Posterior vena cava (tissue), 2 donors: ENCODE measurements at places on chromosomes 7 and 10. TPM values are rescaled to one million over a fixed set of nuclear protein-coding genes. Genes with fewer than 3 reads are reported as not detected.

GRCh38 chr7:151867912-151868311 is 9.0 kb downstream of the PRKAG2 start:
- peak; percentile 81 for DNase-seq

DNA sequence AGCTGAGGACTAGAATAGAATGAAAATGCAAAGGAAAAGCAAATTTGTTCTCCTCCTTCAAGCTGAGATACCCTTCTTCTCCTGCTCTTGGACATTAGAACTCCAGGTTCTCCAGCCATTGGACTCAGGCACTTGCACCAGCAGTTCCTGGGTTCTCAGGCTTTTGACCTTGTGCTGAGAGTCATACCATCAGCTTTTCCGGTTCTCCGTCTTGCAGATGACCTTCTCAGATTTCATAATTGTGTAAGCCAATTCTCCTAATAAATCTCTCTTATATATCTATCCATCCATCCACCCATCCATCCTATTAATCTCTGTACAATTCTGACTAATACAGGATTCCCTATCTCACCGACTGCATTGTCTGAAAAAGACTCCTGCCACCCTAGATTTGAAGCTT is 108.3 kb downstream of the AHR start:
- no peak for DNase-seq

DNA sequence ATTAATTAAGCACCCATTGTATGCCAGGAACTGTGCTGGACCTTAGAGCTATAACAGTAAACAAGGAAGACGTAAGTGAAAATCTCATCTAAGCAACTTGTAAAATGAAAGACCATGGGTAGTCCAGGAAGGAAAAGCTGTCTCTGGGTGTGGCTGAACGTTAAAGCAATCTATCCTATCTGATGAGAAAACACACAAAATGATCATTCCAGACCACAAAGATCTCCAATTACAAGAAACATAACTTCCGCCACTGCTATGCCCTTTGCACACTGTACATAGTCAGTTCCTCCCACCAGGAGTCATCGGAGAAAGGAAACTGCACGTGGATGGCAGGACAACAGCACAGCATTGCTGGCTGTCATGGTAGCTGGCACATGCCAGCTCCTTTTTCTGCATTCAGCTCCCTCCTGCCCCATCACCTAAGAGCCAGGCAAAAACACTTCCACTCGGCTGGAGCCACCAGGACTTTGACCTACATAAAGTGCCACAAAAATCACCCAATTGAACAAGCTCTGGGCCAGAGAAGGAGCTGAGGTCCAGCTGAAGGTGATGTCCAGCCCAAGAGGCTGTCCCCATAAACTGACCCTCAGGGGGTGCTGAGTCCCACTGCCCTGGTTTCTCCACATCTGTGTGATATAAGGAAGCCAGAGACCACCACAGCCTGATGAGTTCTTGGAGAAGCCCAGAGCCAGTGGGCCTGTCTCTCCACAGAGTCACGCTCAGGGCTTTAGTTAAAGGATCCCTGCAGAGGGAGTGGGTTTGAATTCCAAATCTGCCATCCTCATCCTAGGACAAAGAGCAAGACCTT is 56.4 kb downstream of the STEAP1B start:
- DNase-seq: no peak

GRCh38 chr7:32025381-32026082 is 44.7 kb downstream of the PDE1C start:
- DNase-seq: no peak

DNA sequence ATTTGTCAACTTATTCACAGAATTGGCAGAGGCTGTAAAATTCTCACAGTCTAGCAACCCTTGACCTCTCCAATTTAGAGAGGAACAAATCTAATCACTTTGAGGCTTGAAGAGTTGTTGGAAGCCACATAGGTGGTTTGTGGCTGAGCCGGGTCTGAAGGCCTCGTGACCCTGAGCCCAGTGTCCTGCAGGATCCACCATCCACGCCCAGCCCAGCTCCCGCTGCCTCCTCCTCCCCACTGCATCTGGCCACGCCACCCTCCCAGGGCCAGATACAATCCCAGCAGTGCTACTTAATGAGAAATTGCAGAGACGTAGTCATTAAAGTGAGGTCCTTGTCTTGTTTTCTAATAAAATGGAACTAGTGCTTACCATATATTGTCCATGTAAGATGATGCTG is 81.4 kb upstream of the SHH start:
- no peak for DNase-seq

DNA sequence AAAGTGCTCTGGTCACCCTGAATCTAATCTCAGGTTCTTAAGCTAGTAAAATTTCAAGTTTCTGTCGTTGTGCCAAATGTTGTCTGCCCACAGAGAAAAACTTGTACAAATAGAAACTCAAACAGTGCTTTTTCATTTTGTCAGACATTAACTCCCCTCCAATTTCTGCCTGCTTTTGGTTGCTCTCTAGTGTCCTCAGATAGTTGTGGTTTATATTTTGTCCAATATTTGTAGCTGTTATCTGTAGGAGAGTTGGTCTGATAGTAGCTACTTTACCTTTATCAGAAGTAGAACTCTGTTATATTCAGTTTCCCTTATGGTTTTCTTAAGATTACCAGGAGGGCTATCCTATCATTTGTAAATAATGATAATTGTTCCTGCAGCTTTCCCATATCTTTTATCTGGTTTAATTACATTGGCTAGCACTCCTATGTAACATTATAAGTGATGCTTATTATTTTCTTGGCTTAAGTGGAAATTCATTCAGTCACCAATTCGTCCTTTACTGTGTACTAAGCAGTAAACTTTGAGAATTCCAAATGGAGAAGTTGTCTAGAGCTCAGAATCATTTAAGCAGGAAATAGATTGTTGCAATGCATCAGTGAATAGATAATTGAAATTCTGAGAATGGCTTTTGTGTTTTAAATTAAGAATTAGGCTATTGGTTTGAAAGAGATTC is 91.0 kb downstream of the ANKIB1 start:
- no peak for DNase-seq

DNA sequence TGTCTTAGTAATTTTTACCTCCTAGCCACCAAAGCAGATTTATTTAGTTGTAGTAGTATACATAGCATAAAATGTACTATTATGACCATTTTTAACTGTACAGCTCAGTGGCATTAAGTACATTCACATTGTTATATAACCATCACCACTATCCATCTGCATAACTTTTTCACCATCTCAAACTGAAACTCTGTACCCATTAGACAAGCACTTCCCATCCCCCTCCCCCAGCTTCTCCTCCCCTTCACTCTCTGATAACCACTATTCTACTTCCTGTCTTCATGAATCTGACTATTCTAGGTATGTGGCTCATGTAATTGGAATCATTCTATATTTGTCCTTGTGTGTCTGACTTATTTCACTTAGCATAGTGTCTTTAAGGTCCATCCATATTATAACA is 71.9 kb downstream of the MRPL32 start:
- no peak for DNase-seq

- DNase-seq: no peak
Observed at GRCh38 chr10:77498210-77498609, 139.4 kb downstream of the KCNMA1 start.

- no peak for DNase-seq
Observed at GRCh38 chr7:12158334-12159060, 52.6 kb upstream of the TMEM106B start.

DNA sequence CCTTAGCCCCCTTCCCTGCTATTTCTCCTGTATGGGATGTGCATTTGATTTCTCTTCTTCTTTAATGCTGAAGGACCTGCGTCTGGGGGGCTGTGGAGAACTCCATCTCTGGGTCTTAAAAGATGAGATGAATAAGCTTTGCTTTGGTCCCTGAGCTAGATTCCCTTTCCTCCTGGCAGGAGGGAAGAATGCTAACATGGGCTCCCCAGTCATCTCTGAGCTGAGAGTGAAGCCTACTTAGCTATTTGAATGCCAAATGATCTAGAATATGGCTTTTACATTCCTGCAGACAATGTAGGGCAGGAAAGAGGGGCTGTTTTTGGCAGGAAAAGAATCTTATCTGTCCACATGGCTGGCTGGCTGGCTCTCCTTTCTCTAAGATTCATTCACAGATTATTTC is 62.6 kb upstream of the EFCAB10 start:
- peak; percentile 22 for DNase-seq

DNA sequence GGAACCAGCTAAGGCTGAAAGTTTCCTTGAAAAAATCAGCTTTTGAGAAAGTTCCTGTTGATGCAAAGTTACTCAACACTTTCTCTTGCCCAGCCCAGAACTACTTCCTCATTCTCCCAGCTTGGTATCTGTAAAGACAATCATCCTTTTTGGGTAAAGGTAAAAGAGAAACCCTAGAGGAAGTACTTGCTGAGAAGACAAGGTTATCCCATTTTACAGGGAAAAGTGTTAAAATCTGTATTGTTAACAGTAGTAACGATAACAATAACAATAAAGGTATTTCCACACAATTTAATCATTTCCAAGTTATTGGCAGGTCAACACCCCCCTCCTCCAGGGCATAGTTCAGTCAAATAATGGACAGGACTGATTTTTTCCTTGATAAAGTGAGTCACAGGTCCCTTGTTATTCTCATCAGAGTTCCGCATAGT is 2.4 kb downstream of the ALOX5 start:
- no peak for DNase-seq

- DNase-seq: no peak
Observed at GRCh38 chr10:18306031-18306430, 165.8 kb downstream of the CACNB2 start.

GRCh38 chr10:8919280-8919679 is 864.8 kb downstream of the GATA3 start:
- no peak for DNase-seq

- no peak for DNase-seq
Observed at GRCh38 chr10:93459466-93459865, 22.7 kb downstream of the MYOF start.

GRCh38 chr10:113285305-113285704 is 267.5 kb upstream of the HABP2 start:
- no peak for DNase-seq

GRCh38 chr7:37433166-37433565 is 15.5 kb downstream of the ELMO1 start:
- DNase-seq: no peak

DNA sequence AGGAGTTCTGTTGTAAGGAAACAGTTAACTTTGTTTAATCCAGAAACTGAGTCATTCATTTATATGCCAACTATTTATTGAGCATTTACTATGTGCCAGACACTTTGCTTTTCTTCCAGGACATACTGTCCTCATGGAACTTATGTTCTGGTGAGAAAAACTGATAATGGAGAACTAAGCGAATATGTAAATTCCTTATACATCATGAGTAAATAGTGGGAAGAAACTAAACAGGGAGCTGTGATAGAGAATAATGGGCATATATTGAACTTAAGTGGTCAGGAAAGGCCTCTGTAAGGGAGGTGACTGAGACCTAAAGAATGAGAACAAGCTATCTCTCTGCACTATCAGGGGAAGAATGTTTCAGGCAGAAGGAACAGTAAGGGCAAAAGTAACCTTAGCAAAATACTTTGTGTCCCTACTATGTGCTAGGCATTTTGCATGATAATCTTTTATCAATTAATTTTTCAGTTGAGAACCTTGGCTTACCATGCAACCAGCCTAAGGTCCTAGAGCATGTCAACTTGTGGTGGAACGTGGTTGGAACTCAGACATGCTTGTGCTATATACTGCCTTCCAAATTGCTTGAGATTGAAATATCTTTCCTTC is 45.4 kb downstream of the ST7 start:
- no peak for DNase-seq

GRCh38 chr10:535952-536351 is 153.5 kb downstream of the DIP2C start:
- peak; percentile 32 for DNase-seq

DNA sequence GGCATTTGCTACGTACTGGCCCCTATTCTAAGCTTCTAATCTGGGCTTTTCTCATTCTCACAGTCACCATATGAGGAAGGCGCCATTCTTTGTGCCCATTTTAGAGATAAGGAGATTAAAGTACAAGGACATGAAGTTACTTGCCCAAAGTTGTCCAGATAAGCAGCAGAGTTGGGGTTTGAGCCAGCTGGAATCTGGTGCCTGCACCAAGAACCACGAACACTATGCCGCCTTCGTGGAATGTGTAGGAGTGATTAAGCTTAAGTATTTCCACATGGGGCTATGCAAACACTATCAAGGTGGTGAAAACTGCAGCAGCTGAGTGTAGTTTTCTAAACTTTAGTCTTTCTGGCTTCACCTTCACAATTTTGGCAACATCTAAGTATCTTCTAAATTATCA is 342.7 kb upstream of the ETV1 start:
- no peak for DNase-seq

GRCh38 chr10:95404462-95404858 is 113.7 kb upstream of the PDLIM1 start:
- no peak for DNase-seq

DNA sequence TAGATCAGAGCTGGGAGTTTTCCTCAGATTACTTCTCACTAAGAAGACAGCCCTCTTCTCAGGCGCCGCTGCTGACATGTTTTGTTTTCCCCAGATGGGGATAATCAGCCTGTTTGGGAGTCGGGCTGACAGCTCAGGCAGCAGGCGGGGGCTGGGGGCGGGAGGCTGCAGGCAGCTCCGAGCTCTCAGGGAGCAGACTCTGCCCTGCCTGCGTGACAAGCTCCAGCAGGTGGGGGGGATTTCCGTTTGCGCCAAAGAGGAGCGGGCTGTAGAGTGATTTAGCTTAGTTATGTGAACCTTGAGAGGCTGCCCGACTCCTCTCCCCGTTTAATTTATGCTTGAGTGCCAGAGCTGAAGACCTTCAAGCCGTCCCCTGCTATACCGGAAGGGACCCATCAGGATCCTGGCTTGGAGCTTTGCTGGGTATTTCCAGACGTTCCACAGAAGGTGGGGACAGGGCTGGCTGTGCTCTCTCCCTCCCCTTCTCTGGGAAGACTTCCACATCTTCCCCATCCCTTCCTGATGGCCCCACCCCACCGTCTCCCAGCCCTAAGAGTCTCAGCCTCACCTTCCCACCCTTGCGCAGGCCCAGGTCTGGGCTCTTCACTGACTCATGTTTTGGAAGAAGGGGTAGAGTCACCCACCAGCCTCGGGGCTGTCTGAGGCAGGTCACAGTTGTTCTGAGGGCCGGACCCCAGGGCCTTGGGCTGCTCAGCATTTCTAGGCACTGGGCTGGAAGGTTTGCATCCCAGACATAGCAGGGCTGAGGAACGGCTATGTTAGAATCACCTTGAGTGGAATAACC is 24.7 kb upstream of the ADCYAP1R1 start:
- no peak for DNase-seq

- no peak for DNase-seq
Observed at GRCh38 chr10:102670871-102671434, 26.7 kb downstream of the TRIM8 start.

Gene NFE2L3
- 2.0 TPM for total RNA-seq

Gene ARHGEF5
- total RNA-seq: 8.8 TPM

Gene LLCFC1
- not detected for total RNA-seq

Gene THSD7A
- 7.0 TPM for total RNA-seq

Gene DNAH11
- total RNA-seq: 0.81 TPM

Gene TRDMT1
- 9.5 TPM for total RNA-seq

Gene CDK1
- 1.1 TPM for total RNA-seq

Gene NPSR1
- total RNA-seq: not detected
